ENCODE measurements at places on chromosomes 16 and 17.

DNA sequence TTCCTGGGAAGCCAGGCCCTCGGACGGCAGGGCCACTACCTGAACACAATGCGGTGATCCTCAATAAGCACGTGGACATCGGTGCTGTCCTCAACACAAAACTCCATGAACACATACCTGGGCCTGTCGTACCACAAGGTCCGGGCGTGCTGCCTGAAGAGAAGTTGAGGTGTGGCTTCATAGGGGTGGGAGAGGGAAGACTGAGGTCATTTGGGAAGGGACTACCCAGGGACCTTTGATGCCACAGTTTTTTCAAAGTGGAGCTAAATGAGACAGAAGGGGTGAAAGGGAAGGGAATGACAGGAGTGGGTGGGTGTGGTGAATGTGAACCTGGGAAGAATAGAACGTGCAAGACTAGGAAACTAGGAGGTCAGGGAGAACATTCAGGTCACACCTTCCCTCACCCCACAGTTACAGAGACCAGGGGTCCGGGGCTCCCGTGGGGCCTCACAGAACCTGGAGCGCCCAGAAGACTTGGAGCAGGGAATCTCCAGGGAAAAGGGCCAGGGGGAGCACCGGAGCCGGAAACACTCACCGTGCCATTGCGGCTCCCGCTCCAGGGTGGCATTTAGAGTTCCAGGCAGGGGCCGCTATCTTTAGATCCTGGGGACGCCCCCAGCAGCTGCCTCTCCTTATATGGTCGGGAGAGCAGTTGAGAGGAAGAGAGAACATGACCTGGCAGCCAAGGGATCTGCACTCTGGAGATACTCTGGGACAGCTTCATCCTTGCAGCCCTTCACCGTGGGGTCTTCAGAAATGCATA is at the start of gene PTGES3L:
Gene PTGES3L, minus strand, starts transcription at position 570 of the 763 bp plus-strand sequence. Its CDS starts 27 bp downstream, at position 543.
- DNase-seq: peak; percentile 55

GRCh38 chr16:50246299-50247122 is 19.8 kb upstream of the ADCY7 start:
- no peak for DNase-seq

- no peak for DNase-seq
Measured at GRCh38 chr16:17619261-17619660, 148.5 kb upstream of the XYLT1 start.

DNA sequence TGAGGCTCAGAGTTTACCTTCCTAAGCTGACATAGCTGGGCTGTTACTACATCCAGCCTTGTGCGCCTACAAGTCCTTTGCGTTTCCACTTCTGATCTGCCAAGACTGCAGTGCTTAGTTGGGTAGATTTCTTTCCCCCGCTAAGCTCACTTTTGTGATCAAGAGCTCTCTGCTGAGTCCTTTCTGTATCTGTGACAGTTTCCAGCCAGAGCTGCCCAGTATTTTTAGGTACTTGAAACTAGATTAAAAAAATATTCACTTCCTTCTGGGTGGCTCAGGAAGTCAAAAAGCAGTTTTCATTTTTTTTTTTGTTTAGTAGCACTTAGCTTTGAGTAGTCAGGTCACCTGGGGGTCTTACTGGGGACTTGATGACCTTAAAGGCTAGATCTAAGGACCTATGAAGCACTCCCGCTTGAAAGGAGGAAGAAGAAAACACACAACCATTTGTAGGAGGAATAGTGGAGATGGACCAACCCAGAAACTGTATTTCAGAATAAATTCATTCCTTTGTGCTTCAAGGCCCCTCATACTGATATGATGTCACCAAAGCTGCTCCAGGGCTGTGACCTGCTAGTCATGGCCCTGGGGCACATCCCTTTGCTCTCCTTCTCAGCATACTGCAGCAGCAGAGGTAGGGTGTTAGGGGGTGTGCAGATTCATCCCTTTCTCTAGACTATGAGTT is 75.6 kb upstream of the HNF1B start:
- DNase-seq: no peak

DNA sequence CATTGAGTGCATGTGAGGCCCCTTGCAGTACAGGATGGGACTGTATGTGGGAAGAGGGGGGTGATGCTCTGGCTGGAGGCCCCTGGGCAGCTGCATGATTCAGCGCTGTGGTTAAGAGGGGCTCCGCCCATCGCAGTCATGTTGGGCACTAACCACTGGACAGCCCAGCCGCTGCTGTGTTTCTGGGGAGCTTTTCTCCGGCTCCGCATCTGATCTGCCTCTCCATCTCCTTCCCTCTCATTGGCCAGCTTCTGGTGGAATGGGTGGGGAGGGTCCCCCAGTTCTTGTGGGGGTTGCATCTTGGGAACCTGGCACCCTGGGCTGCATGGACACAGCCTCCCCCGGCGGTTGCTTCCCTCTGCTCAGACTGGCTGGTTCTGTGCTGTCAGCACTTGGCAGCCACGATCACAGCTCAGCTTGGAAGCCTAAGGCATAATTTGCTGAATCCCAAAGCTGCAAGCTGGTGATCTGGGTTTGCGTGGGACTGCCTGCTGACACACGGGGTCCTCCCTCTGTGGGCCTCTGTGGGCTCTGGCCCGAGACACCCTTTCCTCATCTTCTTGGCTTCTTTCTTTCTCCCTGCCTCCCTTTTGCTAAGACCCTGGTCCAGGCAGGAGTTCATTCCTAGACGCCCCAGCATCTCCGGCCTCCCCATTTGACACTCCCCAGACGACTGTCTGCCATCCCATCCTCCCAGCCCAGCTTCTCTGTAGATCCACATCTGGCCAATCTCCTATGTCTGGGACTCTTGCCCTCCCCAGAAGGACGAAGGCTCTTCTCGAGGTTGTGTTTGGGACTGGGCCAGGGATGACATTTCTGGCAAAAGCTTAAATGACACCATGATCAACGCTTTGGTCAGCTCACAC is 168.3 kb downstream of the SEC14L1 start:
- no peak for DNase-seq

DNA sequence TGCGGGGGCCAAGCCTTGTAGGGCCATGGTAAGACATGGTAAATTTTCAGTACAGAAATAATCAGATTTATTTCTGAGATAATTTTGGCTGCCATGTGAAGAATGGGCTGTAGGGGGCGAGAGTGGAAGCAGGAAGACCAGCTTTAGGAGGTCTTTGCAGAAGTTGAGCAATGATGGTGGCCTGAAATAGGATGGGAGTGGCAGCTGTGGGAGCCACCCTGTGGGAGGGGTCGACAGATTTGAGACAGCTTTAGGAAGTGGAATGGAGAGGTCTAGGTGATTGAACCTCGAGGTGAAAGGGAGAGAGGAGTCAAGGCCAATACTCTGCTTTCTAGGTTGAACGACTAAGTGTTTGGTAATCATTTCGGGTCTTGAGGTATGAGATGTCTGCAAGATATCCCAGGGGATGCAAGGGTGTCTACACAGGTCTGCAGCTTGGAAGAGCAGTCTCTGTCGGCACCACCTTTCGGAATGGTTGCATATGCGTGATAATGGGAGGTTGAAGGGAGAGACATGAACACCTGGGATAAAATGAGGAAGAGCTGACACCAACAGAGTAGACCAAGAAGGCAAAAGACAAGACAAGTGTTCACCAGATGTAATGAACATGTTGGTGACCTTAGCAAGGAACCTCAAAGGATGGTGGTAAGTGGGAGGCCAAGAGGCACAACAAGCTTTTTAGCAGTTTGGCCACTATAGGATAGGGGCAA is 4.2 kb upstream of the ATXN7L3 start:
- DNase-seq: peak; percentile 71

DNA sequence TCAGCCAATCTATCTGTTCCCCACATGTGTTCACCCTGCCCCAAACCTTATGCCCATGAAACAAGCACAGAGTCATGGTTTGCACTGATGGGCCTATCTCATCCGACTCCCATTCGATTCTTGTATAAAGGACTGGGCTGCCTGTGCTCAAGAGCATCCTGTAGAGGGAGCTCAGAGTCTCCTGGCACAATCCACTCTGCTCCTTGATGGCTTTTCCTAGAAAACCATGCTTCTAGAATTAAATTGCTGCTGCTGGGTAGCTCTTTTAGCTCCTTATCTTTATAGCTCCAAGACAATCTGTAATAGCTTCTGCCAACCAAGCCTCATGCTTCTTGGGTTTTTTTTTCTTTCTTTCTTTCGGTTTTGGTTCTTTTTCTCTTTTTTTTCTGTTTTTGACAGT is 9.7 kb downstream of the ZNF19 start:
- DNase-seq: no peak

DNA sequence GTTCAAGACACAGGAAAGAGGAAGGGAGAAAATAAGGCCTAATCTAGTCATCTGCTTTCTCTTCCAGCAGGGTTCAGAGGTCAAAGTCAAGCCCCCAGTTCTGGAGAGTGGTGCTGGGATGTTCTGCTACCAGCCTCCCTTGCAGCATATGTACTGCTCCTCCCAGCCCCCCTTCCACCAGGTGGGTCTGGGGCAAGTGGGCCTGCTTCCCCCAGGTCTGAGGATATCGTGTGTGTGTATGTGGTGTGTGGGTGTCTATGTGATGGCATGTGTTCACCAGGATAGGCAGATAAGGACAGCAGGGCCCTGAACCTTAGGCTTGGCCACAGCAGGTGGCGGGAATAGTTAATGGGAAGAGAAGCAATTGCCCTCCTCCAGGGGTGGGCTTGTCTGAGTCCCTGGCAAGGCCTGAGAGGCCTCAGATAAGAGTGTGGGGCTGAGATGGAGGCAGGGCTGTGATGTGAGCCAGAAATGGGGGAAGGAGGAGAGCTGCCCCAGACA is 21.1 kb downstream of the FOXN1 start:
- DNase-seq: no peak

- no peak for DNase-seq
Measured at GRCh38 chr17:7775051-7775450, 57.5 kb downstream of the DNAH2 start.

GRCh38 chr17:71383091-71383490 is 737.7 kb upstream of the SOX9 start:
- DNase-seq: no peak

- DNase-seq: no peak
Measured at GRCh38 chr17:67459985-67460384, 82.9 kb downstream of the PITPNC1 start.

Data from germinal center (tissue), 1 donor.